ENCODE measurements at places on chromosomes 13 and 19.

- DNase-seq: no peak
These were observed 286.5 kb downstream of the FOXO1 start for GRCh38 chr13:40379794-40380578.

DNA sequence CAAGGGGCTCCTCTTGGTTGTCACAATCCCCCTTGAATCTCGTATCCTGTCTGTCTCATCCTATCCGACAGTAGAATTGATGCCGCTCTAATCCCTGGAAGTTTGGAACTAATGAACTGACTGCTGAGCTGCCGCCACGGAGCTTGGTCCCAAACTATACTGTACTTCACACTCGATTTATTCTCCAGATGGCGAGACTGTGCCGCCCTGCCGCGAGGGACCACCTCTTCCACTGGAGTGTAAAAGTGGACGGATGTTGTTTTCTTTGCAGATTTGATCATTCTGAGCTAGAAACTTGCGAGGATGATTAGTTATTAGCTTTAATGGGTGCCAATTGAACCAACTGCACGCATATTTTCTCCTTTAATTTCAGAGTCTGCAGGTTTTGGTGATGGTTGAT, 117.2 kb downstream of the ZIC5 start:
- no peak for DNase-seq

DNA sequence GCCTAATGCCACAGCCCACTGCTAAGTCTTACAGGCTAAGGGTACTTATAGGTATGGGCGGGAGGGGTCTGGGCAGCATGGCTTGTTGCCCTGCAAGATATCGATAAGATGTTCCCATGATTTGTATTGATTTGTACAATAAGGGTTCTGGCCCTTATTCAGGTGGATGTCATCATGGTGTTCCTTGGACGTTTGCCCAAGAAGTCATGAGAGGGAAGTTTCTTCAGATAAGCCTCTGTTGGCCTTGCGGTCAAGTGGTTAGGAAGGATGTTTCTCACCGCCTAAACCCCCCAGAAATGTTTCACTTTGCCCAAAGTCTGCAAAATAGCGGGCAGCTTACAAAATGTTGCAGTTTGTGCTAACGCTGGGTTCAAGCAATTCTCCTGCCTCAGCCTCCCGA, 7.3 kb downstream of the PARP4 start:
- peak; percentile 20 for DNase-seq

DNA sequence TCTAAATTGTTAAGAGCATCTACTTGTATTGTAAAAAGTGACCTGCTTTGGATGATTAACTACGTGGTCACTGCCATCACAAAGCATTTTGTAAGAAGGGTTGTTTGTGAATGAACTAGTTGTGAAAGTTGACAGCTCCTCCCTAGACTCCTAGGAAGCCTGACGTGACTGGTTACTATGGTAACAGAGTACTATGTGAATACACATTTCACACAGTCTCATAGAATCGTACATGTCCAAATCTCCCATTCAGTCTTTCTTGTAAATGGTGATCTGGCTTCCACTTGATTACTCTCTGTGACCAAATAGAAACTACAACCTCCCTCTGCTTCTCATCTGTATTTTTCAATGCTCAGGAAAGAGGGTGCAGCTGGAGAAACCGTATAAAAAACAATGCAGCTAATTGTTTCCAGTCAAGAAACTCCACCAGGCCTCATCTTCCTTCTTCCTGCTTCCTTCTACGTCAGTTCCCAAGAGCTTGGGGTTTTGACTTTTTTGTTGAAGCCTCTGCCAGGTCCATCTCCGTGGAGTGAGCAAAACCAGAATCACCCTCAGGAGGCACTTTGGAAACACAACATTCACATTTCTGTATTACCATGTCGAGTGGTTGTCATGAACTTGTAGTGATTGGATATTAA, 83.4 kb downstream of the GPC6 start:
- DNase-seq: peak; percentile 84

- DNase-seq: no peak
These were observed 73.4 kb downstream of the RYR1 start for GRCh38 chr19:38506723-38507550.

All from astrocyte (in vitro differentiated cells and primary cell).